Right renal cortex interstitium (tissue), 3 donors: ENCODE measurements at places on chromosomes 7 and 10. TPM values are rescaled to one million over a fixed set of nuclear protein-coding genes. Genes with fewer than 3 reads are reported as not detected.

- DNase-seq, result no peak
Measured at GRCh38 chr7:123994449-123994848, 38.4 kb downstream of the TMEM229A start.

DNA sequence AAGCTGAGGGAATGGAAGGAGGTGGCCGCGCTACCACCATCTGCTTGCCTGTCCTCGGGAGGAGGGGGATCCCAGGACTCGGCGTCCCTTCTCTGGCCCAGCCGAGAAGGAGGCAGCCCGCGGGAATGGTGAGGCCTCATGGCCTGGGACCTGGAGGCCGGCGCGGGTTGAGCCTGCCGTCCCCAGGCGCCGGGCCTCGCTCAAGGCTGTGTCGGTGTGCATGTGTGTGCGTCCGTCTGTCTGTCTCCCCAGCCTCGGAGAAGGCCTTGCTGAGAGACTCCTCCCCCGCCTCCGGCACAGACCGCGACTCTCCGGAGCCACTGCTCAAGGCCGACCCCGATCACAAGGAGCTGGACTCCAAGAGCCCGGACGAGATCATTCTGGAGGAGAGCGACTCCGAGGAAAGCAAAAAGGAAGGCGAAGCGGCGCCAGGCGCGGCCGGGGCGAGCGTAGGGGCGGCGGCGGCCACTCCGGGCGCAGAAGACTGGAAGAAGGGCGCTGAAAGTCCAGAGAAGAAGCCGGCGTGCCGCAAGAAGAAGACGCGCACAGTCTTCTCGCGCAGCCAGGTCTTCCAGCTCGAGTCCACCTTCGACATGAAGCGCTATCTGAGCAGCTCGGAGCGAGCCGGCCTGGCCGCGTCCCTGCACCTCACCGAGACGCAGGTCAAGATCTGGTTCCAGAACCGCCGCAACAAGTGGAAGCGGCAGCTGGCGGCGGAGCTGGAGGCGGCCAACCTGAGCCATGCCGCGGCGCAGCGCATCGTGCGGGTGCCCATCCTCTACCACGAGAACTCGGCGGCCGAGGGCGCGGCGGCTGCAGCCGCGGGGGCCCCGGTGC is 1.3 kb downstream of the HMX3 start:
- DNase-seq, result no peak

GRCh38 chr7:18740579-18740988 is 245.0 kb downstream of the HDAC9 start:
- DNase-seq, result no peak

GRCh38 chr7:154916856-154917807 is 85.8 kb downstream of the PAXIP1 start:
- DNase-seq, result no peak

DNA sequence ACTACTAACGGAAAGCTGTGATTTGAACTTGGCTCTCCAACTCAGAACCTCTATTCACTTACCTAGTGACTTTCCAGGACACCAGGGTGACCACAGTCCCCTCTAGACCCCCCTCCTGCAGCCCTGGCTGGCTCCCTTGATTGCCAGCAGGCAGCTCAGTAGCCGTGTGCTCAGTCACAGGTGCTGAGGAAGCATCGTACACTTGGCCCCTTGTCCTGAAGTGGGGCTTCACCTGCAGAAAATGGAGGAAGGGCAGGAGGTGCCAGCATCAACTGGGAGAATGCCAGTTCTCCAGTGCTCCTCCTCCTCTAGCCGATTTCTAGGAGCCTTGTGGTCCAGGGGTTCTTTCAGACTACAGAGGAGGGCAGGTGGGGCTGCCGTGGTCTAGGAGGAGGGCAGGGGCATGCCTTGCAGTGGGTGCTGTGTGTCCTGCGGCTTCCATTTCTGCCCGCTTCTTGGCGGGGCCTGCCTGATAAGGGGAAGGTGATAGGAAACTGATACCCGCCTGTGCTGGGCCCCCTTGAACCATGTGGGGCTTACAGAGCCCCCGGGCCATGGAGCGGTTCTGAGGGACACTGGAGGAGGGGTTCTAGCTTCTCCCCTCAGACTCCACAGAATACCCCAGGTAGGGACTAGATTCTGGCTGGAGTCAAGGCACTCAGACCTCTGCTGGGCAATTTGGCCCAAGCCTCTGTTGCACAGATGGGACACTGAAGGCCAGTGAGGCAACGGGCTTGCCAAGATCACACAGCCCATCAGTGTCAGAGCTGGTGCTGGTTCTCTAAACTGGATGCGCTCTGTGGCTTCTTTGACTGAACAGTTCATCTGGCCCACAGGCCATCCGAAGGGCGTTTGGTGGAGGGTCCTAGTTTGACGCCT is 14.0 kb downstream of the FAM241B start:
- no peak for DNase-seq

The TWIST1 gene
- 7.4 TPM for polyA plus RNA-seq

GRCh38 chr10:11168423-11169090 is 150.9 kb downstream of the CELF2 start:
- DNase-seq, result no peak

- DNase-seq, result no peak
Measured at GRCh38 chr10:30002426-30003266, 56.7 kb downstream of the JCAD start.

The LIPN gene
- not detected for polyA plus RNA-seq

The RPEL1 gene
- polyA plus RNA-seq, result 0.17 TPM

The NACAD gene
- polyA plus RNA-seq, result 7.9 TPM

DNA sequence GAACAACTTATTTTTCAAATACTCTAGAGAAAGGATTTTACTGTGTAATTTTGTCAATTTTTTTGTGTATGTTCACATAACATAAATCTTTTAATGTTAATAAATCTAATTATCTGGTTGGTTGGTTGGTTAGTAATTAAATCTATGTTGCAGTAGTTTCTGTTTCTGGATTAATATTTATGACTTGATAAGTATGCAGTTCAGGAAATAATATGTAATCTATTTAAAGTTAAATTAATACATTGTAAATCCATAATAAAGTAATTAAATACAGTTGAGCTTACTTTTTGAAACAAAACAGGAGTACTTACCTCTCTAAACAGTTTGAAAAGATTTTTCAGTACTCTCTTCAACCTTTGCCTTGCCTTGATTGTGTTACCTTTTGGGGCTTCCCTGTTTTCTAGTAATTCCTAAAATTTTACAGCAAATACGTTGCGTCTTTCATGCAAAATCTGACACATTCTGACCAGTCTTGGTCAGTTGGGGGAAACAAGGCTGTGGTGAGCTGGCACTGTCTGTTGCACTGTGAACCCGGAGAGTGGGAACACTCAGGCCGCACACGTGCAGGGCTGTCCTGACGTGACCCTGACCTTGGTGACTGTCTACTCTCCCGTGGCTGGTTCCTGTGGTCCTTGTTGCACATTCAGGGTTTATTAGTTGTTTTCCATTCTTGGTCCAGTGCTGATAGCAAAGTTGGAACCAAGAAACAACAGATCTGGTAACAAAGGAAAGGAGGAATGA is 45.6 kb upstream of the FGL2 start:
- no peak for DNase-seq

DNA sequence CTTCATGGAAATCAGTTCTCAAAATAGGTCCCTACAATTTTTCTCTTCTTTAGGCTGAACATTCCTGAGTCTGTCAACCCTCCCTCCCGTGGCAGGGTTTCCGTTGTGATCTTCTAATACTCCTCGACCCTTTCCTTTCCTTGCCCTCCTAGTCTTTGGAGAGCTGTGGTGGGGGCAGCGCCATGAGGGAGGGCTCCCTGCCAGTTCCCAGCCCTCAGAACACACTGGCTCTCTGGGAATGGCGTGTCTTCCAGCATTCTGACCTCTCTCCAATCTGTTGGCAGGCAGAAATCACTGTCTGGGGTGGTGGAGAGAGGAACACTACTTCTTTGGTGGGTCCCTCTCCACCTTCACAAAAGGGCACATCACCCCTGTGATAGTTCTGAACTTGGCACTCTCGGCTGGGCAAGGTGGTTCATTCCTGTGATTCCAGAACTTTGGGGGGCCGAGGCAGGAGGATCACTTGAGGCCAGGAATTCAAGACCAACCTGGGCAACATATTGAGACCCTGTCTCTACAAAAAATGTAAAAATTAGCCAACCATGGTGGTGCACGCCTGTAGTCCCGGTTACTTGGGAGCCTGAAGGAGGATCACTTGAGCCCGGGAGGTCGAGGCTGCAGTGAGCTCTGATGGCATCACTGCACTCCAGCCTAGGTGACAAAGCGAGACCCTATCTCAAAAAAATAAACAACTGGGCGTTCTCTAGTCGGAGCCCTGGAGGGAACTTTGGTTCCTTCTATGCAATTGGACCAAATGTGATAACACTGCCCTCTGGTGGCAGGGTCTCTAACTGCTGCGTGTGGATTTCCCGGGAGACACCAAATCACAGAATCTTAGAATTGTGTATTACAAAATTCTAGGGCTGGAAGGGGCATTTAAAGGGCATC is 13.1 kb upstream of the ARPC1A start:
- DNase-seq, result peak; percentile 39

The NCAPG2 gene
- 24.2 TPM for polyA plus RNA-seq

The SUGCT gene
- polyA plus RNA-seq, result 12.3 TPM

- DNase-seq, result no peak
Measured at GRCh38 chr10:60525716-60526585, 136.3 kb upstream of the ANK3 start.

DNA sequence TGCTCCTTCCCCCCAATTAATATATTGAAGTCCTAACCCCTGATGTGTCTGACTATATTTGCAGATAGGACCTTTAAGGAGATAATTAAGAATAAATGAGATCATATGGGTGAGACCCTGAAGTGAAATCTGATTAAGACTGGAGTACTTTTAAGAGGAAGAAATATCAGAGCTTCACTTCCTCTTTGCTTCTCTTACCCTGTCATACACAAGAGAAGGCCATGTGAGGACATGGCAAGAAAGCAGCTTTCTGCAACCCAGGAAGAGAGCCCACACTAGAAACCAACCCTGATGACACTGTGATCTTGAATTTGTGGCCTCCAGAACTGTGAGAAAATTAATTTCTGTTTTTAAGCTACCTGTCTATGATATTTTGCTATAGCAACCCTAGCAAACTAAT is 44.2 kb downstream of the JMJD1C start:
- no peak for DNase-seq

- DNase-seq, result peak; percentile 19
Measured at GRCh38 chr10:50937230-50937907, 51.9 kb upstream of the A1CF start.

The HOXA9 gene
- polyA plus RNA-seq, result 85.6 TPM

The WNT2 gene
- polyA plus RNA-seq, result 0.61 TPM

The FFAR4 gene
- polyA plus RNA-seq, result not detected

The CLDN4 gene
- 91.4 TPM for polyA plus RNA-seq

GRCh38 chr7:133676805-133677370 is 424.0 kb downstream of the EXOC4 start:
- DNase-seq, result no peak

DNA sequence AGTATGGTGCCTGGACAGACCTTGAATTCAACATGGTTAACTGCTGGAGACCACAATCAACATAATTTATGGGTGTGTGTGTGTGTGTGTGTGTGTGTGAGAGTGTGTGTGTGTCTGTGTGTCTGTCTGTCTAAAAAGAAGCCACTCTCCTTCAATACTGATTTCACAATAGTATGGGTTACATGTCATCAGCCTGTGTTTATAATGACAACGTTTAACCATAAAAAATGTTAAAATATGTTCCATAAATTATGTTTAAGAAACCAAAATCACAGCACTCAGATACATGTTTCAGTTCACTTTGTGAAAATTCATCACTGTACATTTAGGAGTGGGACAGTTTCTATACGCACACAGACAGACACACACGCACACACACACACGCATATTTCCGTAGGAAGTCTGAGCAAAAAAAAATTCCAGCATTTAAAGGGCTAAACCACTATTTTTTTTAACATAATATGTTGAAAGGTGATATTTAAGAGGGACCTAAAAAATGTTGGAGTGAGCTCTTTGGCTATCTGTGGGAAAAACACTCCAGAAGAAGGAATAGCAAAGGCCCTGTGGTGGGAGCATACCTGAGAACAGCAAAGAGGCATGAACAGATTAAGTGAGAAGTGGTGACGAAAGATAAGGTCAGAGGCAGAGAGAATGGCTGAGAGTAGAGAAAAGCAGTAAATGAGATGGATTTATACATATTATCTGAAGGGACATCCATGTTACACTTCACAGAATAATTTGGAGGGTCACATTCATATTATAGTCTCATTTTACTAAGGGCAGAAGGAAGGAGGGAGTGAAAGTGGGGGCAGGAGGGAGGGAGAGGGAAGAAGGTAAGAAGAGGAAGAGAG is 10.9 kb downstream of the PDZD8 start:
- no peak for DNase-seq

DNA sequence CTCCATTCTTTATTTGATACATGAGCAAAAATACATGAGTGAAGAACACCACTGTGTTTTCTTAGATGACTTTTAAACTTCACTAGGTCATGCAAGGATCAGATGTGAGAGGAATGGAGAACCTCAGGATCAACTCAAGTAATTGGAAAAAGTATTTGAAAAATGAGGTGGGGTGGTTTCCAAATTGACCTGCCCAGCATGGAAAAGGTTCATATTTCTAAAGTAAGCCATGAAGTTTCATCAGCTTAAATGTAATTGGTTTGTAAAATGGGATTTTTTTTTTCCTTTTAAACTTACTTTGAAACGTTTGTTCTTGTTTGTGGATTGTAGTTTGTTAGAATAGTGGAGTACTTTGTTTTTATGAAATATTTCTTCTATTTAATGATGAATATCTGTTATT is 134.8 kb downstream of the MLLT10 start:
- DNase-seq, result no peak

The SLC13A4 gene
- 1.4 TPM for polyA plus RNA-seq

DNA sequence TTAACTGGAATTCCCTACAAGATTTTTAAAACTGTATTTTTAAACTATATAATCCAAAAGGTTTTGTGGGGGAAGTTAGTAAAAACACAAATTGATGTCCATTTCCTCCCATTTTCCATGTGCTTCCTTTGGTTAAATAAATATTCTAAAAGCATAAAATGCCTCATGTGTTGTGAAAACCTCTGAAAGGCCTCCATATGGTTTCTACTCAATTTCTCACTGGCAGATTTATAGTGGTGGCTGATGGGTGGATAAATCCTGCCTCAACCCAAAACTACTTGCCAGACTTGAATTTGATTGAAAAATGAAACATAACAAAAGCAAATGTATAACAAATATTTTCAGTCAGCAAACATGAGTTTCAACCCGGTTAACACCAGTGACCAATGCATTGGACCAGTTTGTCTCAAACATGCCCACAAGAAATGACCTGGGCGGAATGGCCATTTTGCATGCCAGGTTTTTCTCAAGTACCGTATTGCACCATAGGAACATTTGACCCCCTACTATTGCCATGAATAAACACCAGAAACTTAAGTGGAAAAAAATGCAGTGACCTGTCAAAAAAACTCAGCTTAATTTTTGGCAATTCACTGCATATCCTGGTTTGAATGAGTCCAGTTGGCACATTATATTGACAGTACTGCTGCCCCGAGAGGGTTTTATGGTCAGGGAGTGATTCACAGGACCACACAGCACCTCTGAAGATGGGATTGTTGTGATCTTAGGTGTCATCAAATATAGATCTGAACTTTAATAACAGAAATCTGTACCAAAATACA is 454.6 kb upstream of the ANKRD30A start:
- DNase-seq, result no peak

The NEURL1 gene
- 1.1 TPM for polyA plus RNA-seq
